ENCODE measurements at places on chromosomes 4 and X.

- DNase-seq, result no peak
These were observed 187.6 kb upstream of the CXXC4 start for GRCh38 chr4:104682311-104682710.

- DNase-seq, result no peak
These were observed 100.6 kb downstream of the AFF2 start for GRCh38 chrX:148601034-148601433.

DNA sequence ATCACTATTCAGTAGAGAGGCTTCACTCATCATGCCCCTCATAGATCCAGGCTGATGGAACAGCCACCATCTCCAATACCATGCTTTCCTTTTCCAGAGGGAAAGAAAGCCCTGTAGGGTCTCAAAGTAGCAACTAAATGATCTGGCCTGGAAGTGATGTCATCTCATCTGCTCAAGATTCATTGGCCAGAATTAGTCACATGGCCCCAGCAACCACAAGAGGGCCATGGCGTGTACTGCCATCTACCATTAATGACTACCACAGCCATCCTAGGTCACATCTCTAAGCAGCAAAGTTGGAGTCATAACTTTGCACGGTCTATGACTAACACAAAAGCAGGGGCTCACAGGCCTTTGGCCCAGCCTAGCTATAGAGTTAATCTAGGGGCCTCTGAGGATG lies 194.8 kb downstream of the KIT start:
- no peak for DNase-seq

- DNase-seq, result no peak
These were observed 41.3 kb downstream of the CC2D2A start for GRCh38 chr4:15510961-15511360.

DNA sequence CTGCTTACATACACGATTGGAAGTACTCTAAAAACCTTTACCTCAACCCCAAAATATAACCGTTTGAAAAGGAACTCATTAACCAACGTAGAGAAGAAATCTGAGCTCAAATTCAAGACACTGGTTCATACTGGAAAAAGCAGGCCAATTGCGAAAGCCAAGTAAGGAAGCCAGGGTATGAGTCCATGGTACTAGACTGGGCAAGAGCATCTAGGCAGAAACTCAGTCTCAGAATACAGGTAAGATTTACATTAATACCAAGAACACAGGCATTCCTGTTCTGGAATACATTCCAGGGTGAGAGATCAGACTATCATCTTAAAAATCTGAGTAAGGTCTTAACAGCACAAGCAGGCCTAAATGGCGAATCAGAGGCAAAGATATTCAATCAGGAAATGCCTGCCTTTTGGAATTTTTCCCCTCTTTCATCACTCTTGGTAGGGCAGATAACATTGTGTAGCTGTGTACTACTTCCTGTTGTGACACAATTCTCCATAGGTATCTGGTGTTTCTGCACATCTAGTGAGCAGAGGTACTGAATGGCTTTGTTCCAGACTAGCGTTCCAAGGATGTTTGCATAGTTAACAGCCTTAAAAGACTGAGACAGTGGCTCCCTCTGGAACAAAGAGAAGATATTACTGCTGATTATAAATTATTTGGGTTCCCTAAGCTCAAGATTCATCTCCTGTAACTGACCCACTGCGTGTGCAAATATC lies 311.3 kb downstream of the PCDH19 start:
- no peak for DNase-seq

All from activated effector memory CD4-positive, alpha-beta T cell treated with anti-CD3 and anti-CD28 coated beads, Interleukin-2, amount 50 U/mL, for 16 hours (primary cell).